ENCODE measurements at places on chromosomes 3 and 15.
A peak's percentile ranks its signal among the peaks of the same experiment; 100 is the strongest.

DNA sequence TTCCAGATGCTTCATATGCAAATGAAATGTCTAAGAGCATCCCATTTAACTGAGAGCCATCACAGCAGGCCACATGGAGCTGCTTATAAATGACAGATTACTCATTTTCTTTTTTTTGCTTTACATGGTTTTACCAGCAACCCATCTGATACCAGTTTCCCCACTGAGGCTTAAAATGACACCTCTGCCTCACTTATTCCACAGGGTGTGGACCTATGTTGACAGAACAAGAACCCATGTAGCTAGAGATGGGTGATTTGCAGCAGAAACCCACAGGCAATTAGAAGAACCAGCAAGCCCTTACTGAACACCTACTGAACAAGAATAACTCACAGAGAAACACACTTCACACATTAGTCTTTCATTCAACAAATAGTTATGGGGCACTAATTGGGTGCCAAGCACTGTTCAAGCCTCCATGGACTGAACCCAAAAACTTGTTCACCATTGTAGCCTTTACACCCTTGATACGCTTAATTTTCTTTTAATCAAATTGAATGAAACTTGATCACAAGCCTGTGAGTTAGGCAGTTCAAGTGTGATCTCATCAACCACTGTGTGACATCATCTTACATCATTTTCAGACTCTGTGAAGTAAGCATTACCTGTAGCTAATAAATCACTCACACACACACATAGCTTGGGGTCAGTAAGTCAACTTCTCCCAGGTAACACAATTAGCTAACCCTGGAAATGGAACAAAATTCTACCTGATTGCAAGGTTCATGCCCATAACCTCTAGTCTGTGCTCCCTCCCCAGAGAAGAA is 45.4 kb downstream of the MAGI1 start:
- DNase-seq = no peak

DNA sequence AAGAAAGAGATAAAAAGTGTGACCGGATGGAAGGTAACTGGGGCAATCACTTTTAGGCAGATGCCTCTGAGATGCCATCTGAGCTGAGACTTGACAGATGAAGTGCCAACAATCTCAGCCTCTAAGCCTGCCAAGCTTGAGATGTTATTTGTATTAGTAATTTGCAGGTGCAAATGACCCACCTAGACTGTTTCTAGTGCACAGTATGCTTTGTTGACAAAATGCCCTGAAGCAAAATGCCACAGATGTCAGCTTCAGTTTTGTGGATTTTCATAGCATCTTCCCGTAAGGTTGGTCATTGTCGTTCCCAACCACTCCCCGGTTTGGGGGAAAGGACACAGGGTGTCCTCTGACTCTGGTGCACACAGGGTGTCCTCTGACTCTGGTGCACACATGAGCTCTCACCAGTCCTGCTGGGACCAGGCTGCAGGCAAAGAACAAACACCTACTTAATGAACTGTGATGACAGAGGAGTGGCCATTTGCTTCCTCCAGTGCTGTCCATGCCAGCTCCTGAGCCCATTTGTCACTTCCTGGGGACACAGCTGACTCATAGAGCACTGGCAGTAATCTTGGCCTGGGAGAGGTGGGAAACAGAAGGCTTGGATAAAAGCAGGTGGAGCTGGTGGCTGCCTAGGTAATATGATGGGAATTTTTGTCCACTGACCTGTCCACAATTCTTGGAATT is 16.7 kb upstream of the PPP1R2 start:
- no peak for DNase-seq

DNA sequence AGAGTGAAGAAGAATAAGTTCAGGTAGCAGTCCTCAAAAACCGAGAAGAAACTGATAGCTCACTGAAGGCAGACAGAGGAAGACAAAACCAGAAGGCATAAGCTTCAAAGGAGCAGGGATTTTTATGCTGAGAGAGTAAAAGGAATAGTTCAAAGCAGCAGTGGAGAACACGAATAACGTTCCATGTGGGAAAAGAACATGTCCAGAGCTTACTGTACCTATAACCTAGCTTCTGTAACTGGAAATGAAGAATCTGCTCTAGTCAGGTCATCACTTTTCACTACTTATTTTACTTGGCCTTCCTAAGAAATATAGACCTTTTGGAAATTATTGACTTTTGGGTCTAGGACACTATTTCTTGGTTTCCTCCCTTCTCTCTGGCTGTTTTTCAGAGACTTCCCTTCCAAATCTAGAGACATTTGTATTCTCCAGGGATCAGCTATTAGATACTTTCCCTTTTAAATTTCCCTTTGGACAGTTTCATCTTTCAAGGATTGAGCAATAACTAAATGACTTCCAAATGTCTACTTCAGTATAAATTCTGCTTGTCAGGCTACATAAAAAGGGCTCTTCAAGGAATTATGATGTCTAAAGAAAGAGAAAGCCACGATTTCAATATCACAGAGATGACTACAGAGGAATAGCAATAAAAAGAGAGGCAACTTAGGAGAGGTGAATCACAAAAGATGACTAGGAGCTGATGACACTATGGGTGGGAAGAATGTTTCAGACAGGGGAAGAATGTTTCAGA is 46.7 kb downstream of the UBE3A start:
- DNase-seq = no peak

GRCh38 chr3:33063651-33064051 is 33.3 kb downstream of the GLB1 start:
- DNase-seq = peak; percentile 70

DNA sequence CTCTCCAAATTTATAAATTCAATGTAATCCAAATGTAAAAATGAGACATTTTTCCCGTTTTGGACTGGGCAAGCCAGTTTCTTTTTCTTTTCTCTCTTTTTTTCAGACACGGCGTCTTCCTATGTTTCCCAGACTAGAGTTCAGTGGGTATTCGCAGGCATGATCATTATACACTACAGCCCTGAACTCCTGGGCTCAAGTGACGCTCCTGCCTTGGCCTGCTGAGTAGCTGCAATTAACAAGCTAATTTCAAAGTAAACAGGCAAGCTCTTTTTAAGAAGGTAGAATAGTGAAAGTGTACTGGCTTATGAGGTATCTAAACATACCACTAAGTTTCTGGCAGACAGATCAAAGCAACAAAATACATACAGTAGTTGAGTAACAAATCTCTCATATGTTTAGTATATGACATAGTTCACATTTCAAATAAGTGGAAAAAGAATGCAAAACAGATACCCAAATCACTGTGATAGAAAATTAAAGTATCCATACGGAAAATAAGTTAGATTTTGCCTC is 13.5 kb downstream of the HIGD1A start:
- DNase-seq = no peak

DNA sequence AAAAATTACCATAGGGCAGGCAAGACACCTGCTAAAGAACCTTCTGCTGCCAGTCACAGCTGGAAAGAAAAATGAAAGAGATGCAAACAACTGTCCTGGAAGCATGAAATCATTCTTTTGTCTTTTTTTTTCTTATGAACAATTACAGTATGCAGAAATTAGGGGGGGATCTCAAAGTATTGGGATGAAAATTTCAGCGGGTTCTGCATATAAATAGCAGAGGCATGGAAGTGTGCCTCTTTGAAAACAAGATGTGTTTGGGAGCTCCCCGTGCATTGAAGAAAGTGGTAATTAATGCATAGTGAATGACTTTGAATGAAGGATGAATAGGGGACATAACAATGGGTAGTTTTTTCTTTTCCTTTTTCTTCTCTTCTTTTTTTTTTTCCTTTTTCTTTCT is 431.2 kb downstream of the SOX2 start:
- DNase-seq = no peak

- no peak for DNase-seq
Observed at GRCh38 chr3:183653209-183654064, 18.0 kb downstream of the KLHL24 start.

- no peak for DNase-seq
Observed at GRCh38 chr3:140766465-140766864, 88.6 kb downstream of the TRIM42 start.

DNA sequence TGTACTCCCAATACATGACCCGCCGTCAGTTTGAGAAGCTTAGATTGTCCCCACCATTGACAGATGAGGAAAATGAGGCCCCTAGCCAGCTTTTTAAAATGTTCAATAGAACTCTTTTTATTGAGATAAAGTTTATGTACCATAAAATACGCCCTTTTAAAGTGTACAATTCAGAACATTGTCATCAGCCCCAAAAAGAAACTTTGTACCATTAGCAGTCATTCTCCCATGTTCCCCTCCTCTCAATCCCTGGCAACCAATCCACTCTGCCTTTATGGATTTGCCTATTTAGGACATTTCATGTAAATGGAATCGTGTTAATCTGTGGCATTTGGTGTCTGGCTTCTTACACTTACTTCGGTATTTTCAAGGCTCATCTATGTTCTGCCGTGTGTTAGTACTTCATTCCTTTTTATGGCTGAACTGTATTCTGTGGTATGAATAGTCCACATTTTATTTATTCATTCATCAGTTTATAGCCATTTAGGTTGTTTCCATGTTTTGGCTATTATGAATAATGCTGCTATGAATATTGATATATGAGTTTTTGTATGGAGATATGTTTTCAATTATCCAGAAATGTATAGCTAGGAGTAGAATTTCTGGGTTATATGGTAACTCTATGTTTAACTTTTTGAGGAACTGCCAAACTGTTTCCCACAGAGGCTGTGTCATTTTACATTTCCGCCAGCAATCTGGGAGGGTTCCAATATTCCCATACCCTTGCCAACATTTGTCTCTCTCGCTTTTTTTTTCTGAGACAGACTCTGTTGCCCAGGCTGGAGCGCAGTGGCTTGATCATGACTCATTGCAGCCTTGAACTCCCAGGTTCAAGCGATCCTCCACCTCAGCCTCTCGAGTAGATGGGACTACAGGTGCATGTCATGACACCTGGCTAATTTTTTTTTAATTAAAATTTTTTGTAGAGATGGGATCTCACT is 15.3 kb upstream of the PTPN23 start:
- DNase-seq = no peak

DNA sequence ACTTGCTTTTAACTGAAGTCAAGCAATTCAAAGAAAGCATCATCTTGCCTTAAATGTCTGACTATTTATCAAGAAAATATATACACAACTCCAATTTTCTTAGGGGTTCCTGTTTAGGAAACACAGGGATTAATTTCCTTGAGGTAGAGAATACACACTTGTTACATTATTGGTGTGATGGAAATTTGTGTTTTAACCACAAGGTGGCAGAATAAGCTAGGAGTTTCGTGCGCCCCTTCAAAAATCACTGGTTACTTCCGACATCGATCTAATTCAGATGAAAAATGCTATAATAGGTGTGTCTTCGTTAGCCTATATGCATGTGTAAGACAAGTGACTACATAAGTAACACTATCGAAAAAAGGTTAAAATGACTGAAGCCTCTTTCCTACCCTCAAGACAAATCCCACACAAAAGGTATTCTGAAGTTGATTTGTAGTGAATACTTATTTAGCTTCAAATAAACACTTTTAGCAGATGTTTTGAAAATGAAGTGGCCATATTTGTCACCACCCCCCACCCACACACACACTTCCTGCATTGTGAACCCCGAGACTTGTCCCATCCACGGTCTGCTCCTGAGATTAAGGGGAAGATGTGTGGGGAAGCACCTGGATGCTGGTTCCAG is 246.5 kb downstream of the ROBO1 start:
- DNase-seq = no peak

DNA sequence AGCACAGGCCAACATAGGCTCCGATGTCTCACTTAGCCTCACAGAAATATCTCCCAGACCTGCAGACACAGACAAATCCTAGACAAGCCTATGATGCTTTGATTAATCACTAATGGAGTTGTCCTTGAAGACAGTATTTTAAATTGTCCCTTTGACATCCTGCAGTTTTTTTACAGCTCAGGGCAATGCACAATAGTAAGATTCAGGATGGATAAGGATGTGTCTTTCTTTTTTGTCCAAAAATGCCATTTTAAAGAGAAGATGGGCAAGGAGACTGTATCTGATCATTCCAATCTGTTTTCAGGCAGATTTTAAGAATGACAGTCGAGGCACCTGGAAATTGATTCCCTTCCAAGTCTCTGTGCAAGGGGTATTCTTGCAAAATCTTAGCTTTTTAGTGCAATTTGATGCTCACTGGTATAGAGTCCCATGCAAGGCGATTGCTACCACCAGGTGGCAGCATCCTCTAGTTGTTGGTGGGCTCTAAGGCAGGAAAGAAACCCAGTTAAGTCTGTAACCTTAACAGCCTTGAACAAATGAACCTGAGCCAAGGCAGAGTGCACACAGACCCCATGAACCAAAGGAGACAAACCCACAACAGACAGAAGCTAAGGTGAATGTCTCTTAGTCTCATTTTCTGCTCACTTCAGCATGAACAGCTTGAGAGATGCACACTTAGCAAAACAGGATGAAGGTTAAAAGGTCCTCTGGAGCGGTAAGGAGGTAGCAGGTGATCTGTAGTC is 51.2 kb upstream of the MINAR1 start:
- DNase-seq = peak; percentile 76

DNA sequence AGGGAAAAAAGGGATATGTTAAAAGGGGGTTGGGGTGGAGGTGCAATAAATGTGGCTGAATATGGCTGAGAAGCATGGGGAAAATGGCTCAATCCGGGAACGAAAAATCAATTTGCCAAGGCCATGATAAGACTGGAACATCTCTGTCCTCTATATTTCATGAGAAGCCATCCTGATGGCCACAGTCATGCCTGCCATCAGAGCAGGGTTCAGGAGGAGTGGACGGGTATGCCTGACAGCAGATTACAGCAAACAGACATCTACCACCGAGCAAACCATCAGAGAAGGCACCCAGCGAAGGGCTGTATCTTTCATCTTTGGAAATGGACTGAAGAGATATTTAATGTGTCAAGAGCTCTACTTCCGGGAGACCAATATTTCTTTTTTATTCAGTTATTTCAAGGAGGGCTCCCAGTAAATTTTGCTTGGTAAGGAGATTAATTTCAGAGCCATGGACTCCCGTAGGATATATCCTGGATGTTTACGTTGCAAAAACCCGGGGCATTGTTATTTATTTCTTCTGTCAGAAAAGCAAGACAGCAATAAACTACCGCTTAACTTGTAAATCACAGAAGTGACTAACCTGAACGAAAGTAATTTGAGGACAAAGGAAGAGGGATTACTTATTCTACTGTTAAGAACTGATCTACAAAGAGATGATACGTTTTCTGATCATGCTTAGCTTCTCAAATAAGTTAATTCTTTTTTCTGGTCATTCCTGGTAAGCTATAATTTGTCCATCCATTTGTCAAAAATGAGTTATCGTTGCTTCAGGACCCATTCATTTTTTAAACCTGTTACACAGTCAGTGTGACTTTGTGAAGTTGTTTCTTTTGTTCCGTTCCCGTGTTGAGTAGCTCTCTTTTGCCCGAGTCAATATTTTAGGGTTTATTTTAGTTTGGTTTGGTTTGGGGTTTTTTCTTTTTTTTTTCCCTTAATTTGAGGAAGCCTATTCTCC is 80.6 kb upstream of the CHD2 start:
- DNase-seq = no peak

GRCh38 chr3:46903341-46904302 is 26.1 kb downstream of the PTH1R start:
- DNase-seq = no peak

- no peak for DNase-seq
Observed at GRCh38 chr15:33315044-33315443, 4.3 kb downstream of the RYR3 start.

DNA sequence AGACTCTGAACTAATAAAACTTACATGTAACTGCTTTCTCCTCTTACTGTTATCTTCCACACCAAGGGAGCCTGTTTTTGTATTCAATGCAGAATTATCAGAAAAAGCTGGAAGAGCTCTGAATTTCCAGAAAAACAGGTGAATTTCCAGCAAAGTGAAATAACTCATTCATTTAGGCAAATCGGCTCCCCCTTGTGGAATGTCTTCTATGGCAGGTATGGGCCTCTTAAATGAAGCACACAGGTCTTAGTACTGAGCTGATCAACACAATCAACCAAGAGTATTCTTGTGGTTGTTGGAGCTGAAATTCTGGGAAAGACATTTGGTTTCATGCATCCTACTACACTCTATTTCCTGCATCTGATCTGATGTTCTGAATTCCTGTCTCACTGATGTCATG is 31.0 kb upstream of the PTPRG start:
- DNase-seq = no peak
